Type B pancreatic cell (in vitro differentiated cells): ENCODE measurements at places on chromosomes 5 and 9. TPM values are rescaled to one million over a fixed set of nuclear protein-coding genes. Genes with fewer than 3 reads are reported as not detected.

The DBH gene
- total RNA-seq, result 0.10 and 0.12 TPM in 2 replicates

The IFNB1 gene
- total RNA-seq, result not detected in 2 replicates

The AMBP gene
- total RNA-seq, result 110 and 230 TPM in 2 replicates

The IL3 gene
- total RNA-seq, result not detected in 2 replicates

The AP3S1 gene
- total RNA-seq, result 77.5 and 78.1 TPM in 2 replicates

The FBN2 gene
- 62.5 and 186 TPM in 2 replicates for total RNA-seq

The CXCL14 gene
- 70.3 and 125 TPM in 2 replicates for total RNA-seq

The EFNA5 gene
- total RNA-seq, result 35.7 and 65.0 TPM in 2 replicates

The PHF24 gene
- total RNA-seq, result 0.19 and 0.88 TPM in 2 replicates

The HK3 gene
- 0.77 TPM in 1 of 2 replicates, not detected in the other for total RNA-seq

The NMUR2 gene
- 0.33 and 0.80 TPM in 2 replicates for total RNA-seq

The ENHO gene
- 0.95 and 5.5 TPM in 2 replicates for total RNA-seq

The KCNIP1 gene
- total RNA-seq, result 1.2 and 5.3 TPM in 2 replicates

The OR1Q1 gene
- not detected in 2 replicates for total RNA-seq

The ROPN1L gene
- total RNA-seq, result 0.29 and 2.0 TPM in 2 replicates

The GMCL2 gene
- not detected in 2 replicates for total RNA-seq

The SLC36A2 gene
- not detected in 2 replicates for total RNA-seq

The SUSD3 gene
- 1.5 and 3.8 TPM in 2 replicates for total RNA-seq

The CTNND2 gene
- 31.5 and 49.5 TPM in 2 replicates for total RNA-seq

The TTLL11 gene
- total RNA-seq, result 5.8 and 8.6 TPM in 2 replicates

The PCDHA9 gene
- total RNA-seq, result 1.5 and 2.5 TPM in 2 replicates

The PCDHGA5 gene
- 0.39 and 0.88 TPM in 2 replicates for total RNA-seq
